ENCODE measurements at places on chromosomes 4 and X.

- DNase-seq, result no peak
Measured at GRCh38 chr4:92099861-92100260, 203.9 kb upstream of the GRID2 start.

DNA sequence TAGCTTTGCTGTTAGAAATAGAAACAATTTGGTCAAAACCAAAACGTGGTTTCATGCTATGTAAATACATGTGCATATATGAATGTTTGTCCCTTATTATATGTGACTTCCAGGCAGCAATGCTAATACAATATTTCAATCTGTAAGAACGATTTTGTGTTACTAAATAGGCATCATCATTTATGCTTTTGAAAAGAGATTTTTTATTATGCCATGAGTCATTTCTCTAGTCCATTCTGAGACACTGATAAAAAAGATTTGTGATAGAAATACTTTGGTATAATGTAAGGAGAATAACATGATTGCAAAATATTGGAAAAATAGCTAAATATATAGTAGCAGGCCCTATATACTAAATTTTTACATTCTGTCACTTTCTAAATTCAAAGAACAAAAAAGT lies 28.9 kb downstream of the SYNPO2 start:
- no peak for DNase-seq

- no peak for DNase-seq
Measured at GRCh38 chrX:56728321-56728720, 722 bp upstream of the NBDY start.

DNA sequence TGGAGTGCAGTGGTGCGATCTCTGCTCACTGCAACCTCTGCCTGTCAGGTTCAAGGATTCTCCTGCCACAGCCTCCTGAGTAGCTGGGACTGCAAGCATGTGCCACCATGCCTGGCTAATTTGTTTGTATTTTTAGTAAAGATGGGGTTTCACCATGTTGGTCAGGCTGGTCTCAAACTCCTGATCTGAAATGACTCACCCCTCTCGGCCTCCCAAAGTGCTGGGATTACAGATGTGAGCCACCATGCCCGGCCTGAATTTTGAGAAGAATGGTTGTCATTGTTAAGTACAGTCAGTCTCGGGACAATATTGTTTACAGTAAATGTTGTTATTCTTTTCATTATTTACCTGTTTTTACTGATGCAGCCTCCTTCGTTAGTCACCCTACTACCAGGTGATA lies 1226.2 kb upstream of the TENM3 start:
- no peak for DNase-seq

GRCh38 chr4:125389713-125390112 lies 75.0 kb downstream of the FAT4 start:
- DNase-seq, result no peak

DNA sequence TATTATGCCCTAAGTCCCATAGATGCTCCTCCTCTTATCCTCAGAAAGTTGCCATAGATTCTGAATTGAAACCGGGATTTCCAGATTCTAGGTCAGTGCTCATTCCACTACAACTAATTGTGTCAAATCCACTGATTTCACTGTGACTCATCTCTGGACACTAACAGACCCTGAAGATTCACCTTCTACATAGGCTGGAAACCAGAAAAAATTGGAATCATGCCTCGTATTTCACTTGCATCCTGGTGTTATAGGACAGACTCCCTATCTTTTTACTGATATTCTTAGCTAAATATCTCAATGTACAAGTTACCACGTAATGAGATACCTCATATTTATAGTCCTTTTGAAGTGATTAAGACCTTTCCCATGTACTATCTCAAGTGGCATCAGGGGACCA lies 36.7 kb downstream of the CLNK start:
- no peak for DNase-seq

DNA sequence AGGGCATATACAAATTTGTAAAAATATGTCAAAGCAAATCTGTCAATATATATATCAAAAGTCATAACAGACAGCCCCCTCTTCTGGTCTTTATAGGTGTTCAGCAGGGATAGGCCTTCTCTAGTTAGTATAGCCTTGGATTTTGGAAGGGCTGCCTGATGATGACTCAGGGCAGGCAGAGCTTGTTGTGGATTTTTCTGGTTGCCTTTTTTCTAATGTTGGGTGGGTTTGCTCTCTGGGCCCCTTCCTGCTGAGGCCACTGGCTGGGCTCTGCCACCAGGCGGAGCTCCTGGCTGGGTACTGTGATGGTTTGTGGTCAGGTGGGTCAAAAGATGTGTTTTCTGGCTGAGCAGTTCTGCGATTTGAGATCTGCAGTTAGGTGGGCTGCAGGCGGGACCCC lies 294.2 kb downstream of the GRIA2 start:
- no peak for DNase-seq

- no peak for DNase-seq
Measured at GRCh38 chr4:140944572-140944971, 188.4 kb upstream of the TBC1D9 start.

GRCh38 chrX:39779952-39780783 lies 317.6 kb downstream of the BCOR start:
- no peak for DNase-seq

GRCh38 chr4:128853741-128854140 lies 44.2 kb downstream of the JADE1 start:
- no peak for DNase-seq

DNA sequence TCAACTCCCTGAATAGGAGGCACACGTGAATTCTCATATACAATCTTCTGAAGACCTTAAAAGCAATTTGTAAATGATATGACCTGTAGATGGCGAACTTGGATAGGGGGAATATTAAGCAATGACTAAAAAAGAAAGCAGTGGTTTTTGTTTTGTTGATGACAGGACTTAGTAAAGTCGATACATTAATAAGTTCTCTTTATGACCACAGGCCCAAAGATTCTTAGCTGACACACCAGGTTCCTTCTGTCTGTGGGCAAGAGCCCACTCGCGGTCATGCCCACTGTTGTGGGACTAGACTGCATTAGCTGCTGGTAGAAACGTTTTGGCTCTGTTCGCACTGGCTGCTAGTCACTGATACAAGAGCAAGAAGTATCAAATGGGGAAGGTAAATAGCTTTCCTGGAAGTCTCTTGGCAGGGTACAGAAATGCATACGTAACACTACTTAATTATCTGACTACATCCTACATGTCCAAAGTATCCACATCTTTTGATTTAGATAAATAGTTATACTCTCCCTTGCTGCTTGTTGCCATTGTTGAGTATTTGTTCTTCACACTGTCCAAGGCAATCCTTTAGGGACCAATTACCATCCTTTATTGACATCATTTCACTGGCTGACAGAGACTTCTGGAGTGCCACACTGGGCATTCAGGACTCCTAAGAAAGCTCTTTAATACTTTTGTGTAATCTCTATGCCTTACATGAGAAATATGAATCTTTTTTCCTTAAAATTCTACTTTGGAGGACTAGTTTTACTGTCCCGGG lies 31.0 kb downstream of the ALPK1 start:
- no peak for DNase-seq

GRCh38 chr4:57109847-57110639 lies at the start of gene IGFBP7:
IGFBP7 (minus strand) TSS chr4:57110385; CDS start chr4:57110351, 34 bp downstream.
- no peak for DNase-seq

DNA sequence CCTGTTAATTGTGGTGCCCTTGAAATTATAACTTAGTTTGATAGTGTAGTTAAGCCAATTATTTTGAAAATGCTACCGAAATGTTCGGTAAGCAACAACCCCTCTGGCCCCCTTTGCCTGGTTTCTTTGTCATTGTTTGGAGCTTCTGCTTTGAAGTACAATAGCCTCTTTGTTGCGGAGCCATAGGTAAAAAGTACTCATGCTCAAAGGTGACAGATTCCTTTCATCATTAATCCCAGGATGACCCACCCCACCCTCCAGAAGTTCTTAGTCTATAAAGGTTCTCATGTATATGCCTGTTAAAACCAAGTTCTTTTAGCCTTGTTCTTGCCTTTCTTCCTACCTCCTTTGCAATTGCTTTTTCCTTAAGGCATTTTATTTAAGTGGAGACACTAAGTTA lies 42.4 kb upstream of the SMARCAD1 start:
- no peak for DNase-seq

DNA sequence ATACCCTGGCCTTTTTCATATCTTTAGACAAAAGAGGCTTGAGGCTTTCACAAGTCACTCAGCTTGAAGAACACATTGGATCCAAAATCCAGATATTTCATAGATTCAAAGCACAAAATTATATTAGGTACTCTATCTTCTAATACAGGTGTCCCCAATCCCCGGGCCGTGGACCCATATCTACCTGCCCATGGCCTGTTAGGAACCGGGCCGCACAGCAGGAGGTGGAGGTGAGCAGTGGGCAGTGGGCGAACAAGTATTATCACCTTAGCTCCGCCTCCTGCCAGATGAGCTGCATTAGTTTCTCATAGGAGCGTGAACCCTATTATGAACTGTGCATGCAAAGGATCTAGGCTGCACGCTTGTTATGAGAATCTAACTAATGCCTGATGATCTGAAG lies 18.7 kb downstream of the YIPF7 start:
- DNase-seq, result no peak

DNA sequence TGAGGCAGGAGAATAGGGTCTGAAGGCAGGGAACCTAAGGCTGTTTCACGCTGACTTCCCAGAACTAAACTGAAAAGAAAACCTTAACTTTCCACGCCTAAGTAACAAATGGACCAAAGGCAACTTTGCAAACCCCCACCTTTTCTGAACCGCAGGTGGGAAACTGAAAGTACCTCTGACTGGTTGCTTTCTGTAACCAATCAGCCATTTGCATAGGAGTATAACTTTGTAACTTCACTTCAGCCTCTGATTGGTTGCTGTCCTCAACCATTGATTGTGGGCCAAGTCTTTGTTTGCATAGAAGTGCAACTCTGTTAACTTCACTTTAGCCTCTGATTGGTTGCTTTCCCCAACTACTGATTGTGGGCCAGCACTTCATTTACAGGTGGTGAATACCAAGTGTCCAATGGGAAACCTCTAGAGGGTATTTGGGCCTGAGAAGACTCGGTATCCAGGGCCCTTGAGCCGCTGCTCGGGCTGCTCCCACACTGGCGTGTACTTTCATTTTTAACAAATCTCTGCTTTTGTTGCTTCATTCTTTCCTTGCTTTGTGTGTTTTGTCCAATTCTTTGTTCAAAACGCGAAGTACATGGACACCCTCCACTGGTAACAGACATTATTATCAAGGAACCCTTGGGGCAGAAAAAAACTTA lies 121.6 kb upstream of the CBR4 start:
- no peak for DNase-seq

GRCh38 chr4:13821522-13821921 lies 194.0 kb upstream of the BOD1L1 start:
- no peak for DNase-seq

- peak; percentile 65 for DNase-seq
Measured at GRCh38 chr4:6730603-6731317, 14.8 kb downstream of the BLOC1S4 start.

GRCh38 chrX:39772057-39772832 lies 325.5 kb downstream of the BCOR start:
- DNase-seq, result no peak

GRCh38 chrX:11210415-11210801 lies 82.8 kb upstream of the AMELX start:
- no peak for DNase-seq

GRCh38 chrX:104428231-104428630 lies 137.8 kb upstream of the IL1RAPL2 start:
- no peak for DNase-seq

- no peak for DNase-seq
Measured at GRCh38 chrX:147875866-147876596, 35.7 kb upstream of the FMR1 start.

DNA sequence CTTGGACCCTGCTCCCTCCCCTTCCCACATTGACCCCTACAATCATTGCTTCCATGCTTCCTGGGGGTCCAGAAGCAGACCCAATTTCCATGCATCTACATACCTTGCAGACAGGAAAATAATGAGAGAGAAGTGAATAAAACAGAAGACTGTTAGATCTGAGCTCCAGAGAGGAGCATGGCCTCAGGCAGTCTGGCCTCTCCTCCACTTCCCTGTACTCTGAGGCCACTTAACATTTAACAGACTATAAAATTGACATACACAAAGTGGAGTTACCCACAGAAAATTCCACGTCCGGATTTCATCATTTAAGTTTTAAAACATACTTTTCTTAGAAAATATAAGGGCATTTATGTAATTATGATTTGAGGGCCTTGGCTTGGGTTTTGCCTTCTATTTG lies 2.1 kb upstream of the PRSS12 start:
- DNase-seq, result no peak

DNA sequence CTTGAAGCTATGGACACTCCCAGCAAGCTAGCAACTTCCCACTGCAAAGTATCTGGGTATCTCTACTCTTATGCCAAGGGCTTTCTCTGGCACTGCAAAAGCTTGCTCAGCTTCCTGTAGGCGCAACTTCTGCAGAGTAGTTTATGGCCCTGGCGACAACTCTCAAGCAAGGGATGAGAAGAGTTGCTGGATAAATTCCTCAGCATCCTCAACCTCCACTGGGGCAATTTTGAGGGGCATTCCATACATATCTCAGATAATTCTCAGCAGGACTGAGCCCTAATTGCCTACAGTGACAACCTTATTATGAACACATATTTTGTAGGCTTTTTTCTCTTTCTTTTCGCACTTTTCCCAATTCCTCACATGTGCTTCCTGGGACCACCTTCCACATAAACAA lies 31.2 kb upstream of the TAB3 start:
- no peak for DNase-seq

DNA sequence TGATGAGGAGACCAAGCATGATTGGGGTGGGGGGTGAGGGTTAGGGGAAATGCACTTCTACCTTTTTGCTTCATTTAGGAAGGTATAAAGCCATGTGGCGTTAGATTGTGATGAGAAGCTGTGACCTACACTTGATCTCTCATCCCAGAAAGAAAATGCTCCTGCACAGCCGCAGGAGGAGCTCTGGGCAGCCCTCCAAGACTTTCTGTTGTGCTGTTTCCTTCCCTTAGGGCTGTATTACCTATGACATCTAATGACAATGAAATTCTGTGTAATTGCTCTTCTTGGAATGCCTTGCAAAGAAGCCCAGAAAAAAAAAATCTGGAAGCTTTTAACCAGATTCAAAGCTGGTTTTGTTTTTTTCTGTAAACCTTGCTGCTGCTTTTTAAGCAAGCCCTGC lies 13.4 kb downstream of the PRPS2 start:
- DNase-seq, result no peak

GRCh38 chr4:18954538-18954937 lies 933.0 kb upstream of the LCORL start:
- DNase-seq, result no peak

GRCh38 chr4:173763389-173763788 lies 233.4 kb upstream of the HAND2 start:
- no peak for DNase-seq

DNA sequence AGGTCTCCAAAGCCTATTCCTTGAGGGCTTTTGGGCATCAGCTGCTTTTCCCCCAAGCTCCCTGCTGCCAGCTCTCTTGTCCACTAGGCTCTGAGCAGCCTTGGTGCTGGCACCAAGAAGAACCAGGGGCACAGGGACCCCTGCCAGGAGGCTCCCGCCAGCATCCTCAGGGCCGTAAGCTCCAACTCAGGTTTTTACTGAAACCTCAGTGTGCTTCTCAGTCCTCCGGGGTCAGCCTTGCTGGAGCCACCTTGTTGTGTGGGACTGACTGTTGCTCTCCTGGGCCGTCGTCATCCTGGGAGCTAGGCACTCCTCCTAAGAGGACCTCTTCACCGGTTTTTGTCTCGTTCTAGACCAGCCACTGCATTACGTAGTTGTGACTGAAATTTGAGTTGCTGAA lies 38.9 kb downstream of the NOP14 start:
- no peak for DNase-seq

- DNase-seq, result no peak
Measured at GRCh38 chr4:121593760-121594159, 103.0 kb downstream of the ANXA5 start.

- DNase-seq, result no peak
Measured at GRCh38 chr4:131566026-131566425, 1583.1 kb upstream of the PCDH10 start.

Measured in NCI-H524 treated with DMSO at 0.1 percent for 48 hours (cell line).